Immature natural killer cell (primary cell): ENCODE measurements at places on chromosomes 11 and 22. TPM values are rescaled to one million over a fixed set of nuclear protein-coding genes. Genes with fewer than 3 reads are reported as not detected.

GRCh38 chr22:42344361-42344905, 74.0 kb upstream of the TCF20 start:
- H3K36me3 ChIP-seq: no peaks in the 10 kb centered on the region
- no peak overlapping the region for H3K27ac ChIP-seq
- H3K4me1 ChIP-seq: peaks cover 3% of the 10 kb centered on the region
- peaks cover 8% of the 10 kb centered on the region for H3K27me3 ChIP-seq
- DNase-seq: no peak

DNA sequence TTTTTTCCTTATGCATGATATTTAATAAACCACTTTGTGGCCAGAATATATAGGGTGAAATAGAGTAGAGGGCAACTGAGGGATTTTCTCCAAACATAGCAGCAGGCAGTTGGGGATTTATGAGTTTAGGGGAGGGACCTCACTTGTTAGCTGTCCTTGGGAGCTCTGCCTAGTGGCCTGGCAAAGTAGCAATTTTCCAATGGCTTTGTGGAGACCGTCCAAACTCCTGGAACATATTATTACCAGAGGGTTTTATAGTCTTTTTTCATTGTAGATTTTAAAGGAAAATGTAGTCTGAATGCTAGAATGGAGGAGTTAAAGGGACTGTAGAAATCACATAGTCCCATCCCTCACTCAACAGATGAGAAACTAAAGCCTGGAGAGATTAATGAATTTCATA, 32.3 kb downstream of the AMOTL1 start:
- H3K27me3 ChIP-seq: peaks cover 4% of the 10 kb centered on the region
- H3K4me3 ChIP-seq: no peak overlapping the region
- DNase-seq: no peak

GRCh38 chr11:4626207-4627099, 10.8 kb upstream of the OR51D1 start:
- H3K27ac ChIP-seq: no peak overlapping the region
- H3K36me3 ChIP-seq: peaks cover 6% of the 10 kb centered on the region
- H3K4me3 ChIP-seq: no peak overlapping the region
- DNase-seq: peak; percentile 9
- no peaks in the 10 kb centered on the region for H3K4me1 ChIP-seq

GRCh38 chr11:71962428-71963038, 33.7 kb downstream of the RNF121 start:
- H3K4me1 ChIP-seq: peaks cover 9% of the 10 kb centered on the region
- H3K27me3 ChIP-seq: no peaks in the 10 kb centered on the region
- no peak overlapping the region for H3K4me3 ChIP-seq
- peak overlapping the region; percentile 40 for H3K27ac ChIP-seq

DNA sequence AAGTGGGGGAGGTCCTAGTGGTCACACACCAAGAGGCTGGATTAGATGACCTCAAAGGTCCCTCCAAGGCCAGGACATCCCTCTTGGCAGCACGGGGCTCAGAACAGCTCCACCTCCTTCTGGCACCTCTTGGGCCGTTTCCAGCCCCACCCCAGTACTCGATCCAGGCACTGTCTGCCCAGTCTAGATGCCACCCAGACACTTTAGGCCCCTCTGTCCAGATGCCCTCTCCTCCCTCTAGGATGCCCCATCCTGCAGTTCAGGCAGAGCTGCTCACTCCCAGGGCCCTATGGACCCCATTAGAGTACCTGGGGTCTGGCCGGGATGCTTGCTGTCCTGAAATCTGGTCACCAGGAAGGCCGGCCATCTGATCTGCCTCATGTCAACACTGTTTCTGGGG, 34.7 kb upstream of the PRR5 start:
- no peaks in the 10 kb centered on the region for H3K36me3 ChIP-seq
- DNase-seq: no peak
- H3K4me1 ChIP-seq: peaks cover 83% of the 10 kb centered on the region
- peak overlapping the region; percentile 92 for H3K27ac ChIP-seq
- peak overlapping the region; percentile 73 for H3K4me3 ChIP-seq

GRCh38 chr11:3044915-3045314, 12.3 kb downstream of the CARS1 start:
- H3K4me1 ChIP-seq: peaks cover 15% of the 10 kb centered on the region
- no peak overlapping the region for H3K4me3 ChIP-seq
- no peak overlapping the region for H3K27ac ChIP-seq
- H3K27me3 ChIP-seq: no peaks in the 10 kb centered on the region

DNA sequence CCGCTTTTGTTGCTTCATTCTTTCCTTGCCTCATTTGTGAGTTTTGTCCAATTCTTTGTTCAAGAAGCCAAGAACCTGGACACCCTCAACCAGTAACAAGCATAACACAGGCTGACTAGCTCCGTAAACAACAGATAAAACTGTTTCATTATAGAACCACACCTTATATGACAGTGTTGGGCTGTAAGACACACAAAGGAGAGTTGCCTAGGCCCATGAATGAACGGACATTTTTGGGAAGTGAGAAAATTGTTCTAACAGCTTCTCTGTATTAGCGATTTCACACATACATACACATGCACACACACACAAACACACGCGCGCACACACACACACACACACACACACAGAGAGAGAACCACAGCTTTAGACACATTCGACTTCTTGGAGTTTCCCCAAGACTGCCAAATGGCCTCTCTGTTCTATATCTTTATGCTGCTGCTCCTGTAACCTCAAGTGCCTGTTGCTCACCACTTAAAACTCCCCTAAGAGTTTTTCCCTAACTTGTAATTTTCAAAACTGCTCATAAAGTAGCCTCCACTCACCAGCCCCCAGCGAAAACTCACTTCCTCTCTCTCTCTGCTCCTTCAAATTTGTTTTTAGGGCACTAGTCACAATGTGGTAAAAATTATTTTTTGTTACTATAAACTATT, 35.9 kb downstream of the CTSC start:
- DNase-seq: peak; percentile 59

- H3K27ac ChIP-seq: no peak overlapping the region
- H3K27me3 ChIP-seq: peaks cover 14% of the 10 kb centered on the region
- DNase-seq: no peak
- H3K4me1 ChIP-seq: peaks cover 18% of the 10 kb centered on the region
- no peak overlapping the region for H3K4me3 ChIP-seq
- H3K36me3 ChIP-seq: no peaks in the 10 kb centered on the region
These were observed 10.3 kb downstream of the SCARF2 start for GRCh38 chr22:20427104-20427944.

- peaks cover 38% of the 10 kb centered on the region for H3K4me1 ChIP-seq
- H3K36me3 ChIP-seq: peaks cover 6% of the 10 kb centered on the region
- H3K27me3 ChIP-seq: peaks cover 2% of the 10 kb centered on the region
- peak; percentile 49 for DNase-seq
- H3K4me3 ChIP-seq: peak overlapping the region; percentile 79
- peak overlapping the region; percentile 89 for H3K27ac ChIP-seq
These were observed 714 bp downstream of the SDF2L1 start for GRCh38 chr22:21642584-21643448.

DNA sequence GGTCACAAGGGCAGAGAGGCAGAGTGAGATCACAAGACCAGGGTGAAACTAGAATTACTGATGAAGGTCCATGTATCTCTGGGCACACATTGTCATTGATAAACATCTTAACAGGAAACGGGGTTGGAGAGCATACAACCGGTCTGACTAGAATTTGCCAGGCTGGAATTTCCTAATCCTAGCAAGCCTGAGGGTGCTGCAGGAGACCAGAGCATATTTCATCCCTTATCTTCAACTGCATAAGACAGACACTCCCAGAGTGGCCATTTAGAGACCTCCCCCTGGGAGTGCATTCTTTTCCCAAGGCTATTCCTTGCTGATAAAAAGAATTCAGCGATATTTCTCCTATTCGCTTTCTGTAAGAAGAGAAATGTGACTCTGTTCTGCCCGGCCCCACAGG, 84.6 kb upstream of the IZUMO1R start:
- DNase-seq: no peak
- H3K36me3 ChIP-seq: no peaks in the 10 kb centered on the region
- no peak overlapping the region for H3K27ac ChIP-seq
- no peaks in the 10 kb centered on the region for H3K4me1 ChIP-seq
- H3K27me3 ChIP-seq: peaks cover 5% of the 10 kb centered on the region

DNA sequence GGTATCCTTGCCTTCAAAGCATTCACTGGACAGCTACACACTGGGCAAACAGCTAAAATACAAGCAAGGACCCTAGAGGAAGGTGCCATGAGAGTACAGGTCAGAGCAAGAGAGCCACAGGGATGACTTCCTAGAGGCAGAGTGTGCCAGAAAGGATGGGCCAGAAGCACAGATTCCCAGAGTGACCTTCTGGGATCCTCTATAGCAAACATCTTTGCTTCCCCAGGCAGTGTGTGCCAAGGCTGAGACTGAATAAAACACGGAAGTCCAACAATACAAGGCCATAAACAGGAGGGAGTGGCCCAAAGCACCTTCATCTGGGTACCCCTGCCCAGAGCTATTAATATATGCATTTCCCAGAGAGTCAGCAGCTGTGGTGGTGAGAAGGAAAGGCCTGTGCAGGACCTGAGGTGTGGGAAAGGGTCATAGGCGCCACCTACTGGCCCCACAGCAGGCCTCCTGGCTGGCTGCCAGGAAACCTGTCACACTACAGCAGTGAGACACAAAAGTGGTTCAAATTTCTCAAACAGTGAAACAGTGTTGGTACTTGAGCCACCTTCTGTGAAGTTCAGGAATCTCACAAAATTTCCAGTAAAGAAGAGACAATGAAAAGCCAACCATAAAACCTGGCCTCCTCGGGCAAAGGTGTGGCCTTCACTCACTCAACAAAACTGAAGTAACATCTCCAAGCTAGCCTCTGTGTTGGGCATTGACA, 20.3 kb downstream of the CLPB start:
- peaks cover 5% of the 10 kb centered on the region for H3K4me1 ChIP-seq
- H3K36me3 ChIP-seq: no peaks in the 10 kb centered on the region
- no peak overlapping the region for H3K4me3 ChIP-seq
- no peak overlapping the region for H3K27ac ChIP-seq
- H3K27me3 ChIP-seq: no peaks in the 10 kb centered on the region

Gene ZBTB16
- polyA plus RNA-seq: 92.5 TPM

Gene RBM14
- 96.6 TPM for polyA plus RNA-seq

Gene BTBD18
- polyA plus RNA-seq: 0.12 TPM

Gene BACE1
- 1.0 TPM for polyA plus RNA-seq

Gene TSPAN4
- 37.2 TPM for polyA plus RNA-seq

Gene TYR
- polyA plus RNA-seq: not detected

Gene NUP160
- polyA plus RNA-seq: 16.9 TPM
